Activated CD4-positive, alpha-beta T cell treated with anti-CD3 and anti-CD28 coated beads, Interleukin-2, amount 10 ng/mL, durations not matched to agents 7 days and 5 days (primary cell): ENCODE measurements at places on chromosomes 3 and 15. TPM values are rescaled to one million over a fixed set of nuclear protein-coding genes. Genes with fewer than 3 reads are reported as not detected.

ALDH1A2 gene
- not detected for total RNA-seq

GRCh38 chr3:148990236-148990635 lies 1.1 kb upstream of the GYG1 start:
- peaks cover 18% of the 10 kb centered on the region for H3K36me3 ChIP-seq
- peak overlapping the region; percentile 75 for H3K4me3 ChIP-seq
- peak overlapping the region; percentile 86 for H3K27ac ChIP-seq
- peaks cover 29% of the 10 kb centered on the region for H3K4me1 ChIP-seq
- DNase-seq: no peak

C3orf20 gene
- not detected for total RNA-seq

ARRDC4 gene
- total RNA-seq: 0.52 TPM

- H3K4me1 ChIP-seq: no peaks in the 10 kb centered on the region
- H3K4me3 ChIP-seq: no peak overlapping the region
- H3K27ac ChIP-seq: no peak overlapping the region
Measured at GRCh38 chr3:156142702-156143101, 22.3 kb downstream of the KCNAB1 start.

DNA sequence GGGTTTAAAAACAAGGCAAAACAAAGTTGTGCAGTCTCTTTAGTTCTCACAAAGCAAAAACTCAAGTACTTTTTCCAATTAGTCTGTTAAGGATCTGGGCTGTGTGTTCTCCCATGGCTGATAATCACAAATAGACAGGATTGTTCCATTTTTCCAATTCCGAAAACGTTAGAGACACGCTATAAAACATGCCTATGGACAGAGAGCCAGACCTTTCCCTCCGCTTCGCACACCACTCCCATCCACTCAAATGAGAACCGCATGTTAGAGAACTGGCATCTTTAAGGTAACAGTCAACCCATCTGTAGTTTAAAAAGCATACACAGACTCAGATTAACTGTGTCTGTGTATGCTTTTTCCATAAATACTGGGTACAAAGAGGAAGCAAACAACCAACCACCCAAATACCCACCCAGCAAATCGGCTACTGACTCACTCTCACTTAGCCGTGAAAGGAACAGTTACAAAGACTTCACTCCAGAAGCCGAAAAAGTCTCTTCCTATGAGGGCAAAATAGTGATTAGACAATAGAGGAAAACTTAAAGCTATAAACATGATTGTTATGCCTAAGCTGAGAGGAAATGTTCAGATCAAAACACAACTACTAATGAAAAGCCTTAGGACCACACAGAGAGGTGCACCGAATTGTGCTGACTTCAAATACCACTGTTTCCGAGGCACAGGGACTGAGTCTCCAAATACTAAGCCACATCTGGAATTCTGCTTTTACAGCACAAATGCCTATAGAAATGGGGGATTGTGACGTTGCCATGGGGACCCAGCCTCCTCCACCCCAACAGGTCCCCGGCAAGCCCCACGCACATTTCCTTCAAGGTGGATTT lies 36.1 kb downstream of the IL17RD start:
- DNase-seq: no peak
- no peak overlapping the region for H3K4me3 ChIP-seq
- H3K4me1 ChIP-seq: peaks cover 12% of the 10 kb centered on the region
- H3K36me3 ChIP-seq: no peaks in the 10 kb centered on the region

- H3K4me1 ChIP-seq: no peaks in the 10 kb centered on the region
- H3K27ac ChIP-seq: no peak overlapping the region
- peaks cover 28% of the 10 kb centered on the region for H3K27me3 ChIP-seq
Measured at GRCh38 chr3:152574461-152575079, 260.4 kb upstream of the P2RY1 start.

LRRC31 gene
- total RNA-seq: not detected

CLDN1 gene
- total RNA-seq: not detected

DNA sequence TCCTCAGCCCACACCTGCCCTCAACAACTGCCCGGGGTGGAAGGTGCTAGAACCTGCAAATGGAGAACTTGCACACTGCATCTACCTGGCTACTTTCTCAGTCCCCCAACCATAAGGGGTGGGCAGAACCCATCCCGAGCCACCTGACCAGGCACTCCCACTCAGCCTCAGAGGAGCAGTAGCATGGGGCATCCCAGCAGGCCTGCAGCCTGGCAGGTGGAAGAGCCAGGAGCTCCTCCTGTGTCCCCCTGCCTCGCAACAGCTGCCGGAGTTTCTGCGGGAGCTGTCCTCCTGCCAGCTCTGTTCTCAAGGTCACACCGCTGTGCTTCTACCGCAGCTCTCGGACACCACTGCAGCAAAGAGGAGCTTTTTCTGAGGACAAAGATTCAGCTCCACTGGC lies 27.5 kb downstream of the RAB6B start:
- H3K27me3 ChIP-seq: no peaks in the 10 kb centered on the region
- H3K27ac ChIP-seq: no peak overlapping the region
- H3K36me3 ChIP-seq: no peaks in the 10 kb centered on the region
- DNase-seq: no peak

GRCh38 chr3:121490161-121490560 lies 55.6 kb downstream of the POLQ start:
- no peak overlapping the region for H3K27ac ChIP-seq
- H3K4me1 ChIP-seq: no peaks in the 10 kb centered on the region
- H3K27me3 ChIP-seq: no peaks in the 10 kb centered on the region
- no peak for DNase-seq
- H3K4me3 ChIP-seq: no peak overlapping the region

IL20RB gene
- 1.2 TPM for total RNA-seq

- peaks cover 3% of the 10 kb centered on the region for H3K36me3 ChIP-seq
- no peaks in the 10 kb centered on the region for H3K27me3 ChIP-seq
- no peak for DNase-seq
- no peak overlapping the region for H3K27ac ChIP-seq
- no peak overlapping the region for H3K4me3 ChIP-seq
- H3K4me1 ChIP-seq: peaks cover 32% of the 10 kb centered on the region
Measured at GRCh38 chr3:177221744-177222143, 24.5 kb upstream of the TBL1XR1 start.

- no peaks in the 10 kb centered on the region for H3K27me3 ChIP-seq
- H3K36me3 ChIP-seq: no peaks in the 10 kb centered on the region
- H3K4me1 ChIP-seq: no peaks in the 10 kb centered on the region
- DNase-seq: no peak
- H3K4me3 ChIP-seq: no peak overlapping the region
Measured at GRCh38 chr15:97567411-97567810, 393.1 kb upstream of the ARRDC4 start.

- DNase-seq: no peak
- no peak overlapping the region for H3K4me3 ChIP-seq
- H3K4me1 ChIP-seq: no peaks in the 10 kb centered on the region
- H3K36me3 ChIP-seq: peaks cover 5% of the 10 kb centered on the region
- no peaks in the 10 kb centered on the region for H3K27me3 ChIP-seq
Measured at GRCh38 chr3:158279609-158280008, 169.7 kb downstream of the RSRC1 start.

MYO5C gene
- total RNA-seq: 2.4 TPM

DNA sequence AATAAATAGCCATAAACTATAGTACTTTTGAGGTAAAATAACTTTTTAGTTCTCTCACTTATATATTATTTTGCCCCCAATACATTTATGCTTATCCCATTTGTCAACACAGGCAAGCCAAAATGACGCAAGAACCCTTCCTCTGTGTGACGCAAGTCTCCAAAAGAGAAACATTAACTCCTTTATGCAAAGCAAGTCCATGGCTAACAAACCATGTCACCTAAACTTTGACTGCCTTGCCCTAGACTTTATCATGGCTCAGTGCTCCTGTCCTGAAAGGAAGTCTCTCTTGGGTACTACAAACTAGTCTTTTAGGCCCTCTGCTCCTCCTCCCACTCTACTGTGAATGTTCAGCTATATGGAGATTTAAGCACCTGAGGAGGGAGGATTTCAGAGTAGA lies 230.5 kb downstream of the UNC13C start:
- no peaks in the 10 kb centered on the region for H3K4me1 ChIP-seq
- H3K27me3 ChIP-seq: no peaks in the 10 kb centered on the region
- no peak overlapping the region for H3K4me3 ChIP-seq
- DNase-seq: no peak
- H3K36me3 ChIP-seq: no peaks in the 10 kb centered on the region

- H3K4me3 ChIP-seq: no peak overlapping the region
- H3K4me1 ChIP-seq: no peaks in the 10 kb centered on the region
- no peak for DNase-seq
- H3K27ac ChIP-seq: no peak overlapping the region
- no peaks in the 10 kb centered on the region for H3K36me3 ChIP-seq
Measured at GRCh38 chr3:99953596-99953995, 135.9 kb downstream of the CMSS1 start.

DNA sequence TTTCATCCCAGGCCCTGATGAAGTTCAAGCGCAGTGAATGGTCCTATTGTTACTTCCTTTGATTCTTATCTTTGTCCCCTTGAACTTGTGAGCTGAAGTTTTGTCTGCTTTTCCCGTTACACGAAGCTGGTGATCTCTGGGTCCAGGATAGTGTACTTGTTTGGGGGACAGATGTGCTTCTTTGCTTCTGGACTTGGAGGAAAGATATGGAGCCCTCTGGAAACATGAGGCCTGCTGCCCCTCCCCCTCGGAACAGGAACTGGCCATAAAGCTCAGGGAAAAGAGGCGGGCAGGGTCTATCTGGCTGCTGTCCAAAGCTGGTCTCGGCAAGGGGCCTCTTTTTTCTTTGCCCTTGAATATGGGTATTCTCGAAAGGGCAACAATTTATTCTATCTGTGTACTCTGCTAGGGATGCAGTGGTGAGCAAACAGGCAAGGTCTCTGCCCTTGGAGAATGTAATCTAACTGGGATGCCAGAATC lies 47.6 kb downstream of the IDH2 start:
- peaks cover 3% of the 10 kb centered on the region for H3K36me3 ChIP-seq
- peaks cover 29% of the 10 kb centered on the region for H3K4me1 ChIP-seq
- H3K27ac ChIP-seq: peak overlapping the region; percentile 22

DNA sequence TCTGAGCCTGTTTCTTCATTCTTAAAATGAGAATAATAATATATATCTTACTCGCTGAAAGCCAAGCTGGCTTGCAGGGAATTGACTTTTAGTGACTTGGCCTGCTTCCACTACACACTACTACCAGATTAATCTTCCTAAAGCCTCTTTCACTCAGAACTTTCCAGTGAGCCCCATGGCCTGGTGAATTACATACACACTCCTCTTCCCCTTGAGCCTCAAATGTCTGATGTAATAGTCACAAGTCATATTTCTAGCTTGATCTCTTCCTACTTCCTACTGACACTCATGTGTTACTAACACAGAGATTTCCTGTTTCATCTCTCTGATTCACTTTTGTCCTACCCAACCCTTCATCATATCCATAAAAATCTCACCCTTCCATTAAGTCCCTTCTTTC lies 82.7 kb upstream of the SOX2 start:
- H3K4me3 ChIP-seq: no peak overlapping the region
- no peak for DNase-seq
- H3K36me3 ChIP-seq: no peaks in the 10 kb centered on the region
- H3K27ac ChIP-seq: no peak overlapping the region
- H3K4me1 ChIP-seq: no peaks in the 10 kb centered on the region
- no peaks in the 10 kb centered on the region for H3K27me3 ChIP-seq
